ENCODE measurements at places on chromosomes 11 and 22.
A peak's percentile ranks its signal among the peaks of the same experiment; 100 is the strongest.

GRCh38 chr11:2881076-2881980 is 4.2 kb downstream of the CDKN1C start:
- DNase-seq: no peak

DNA sequence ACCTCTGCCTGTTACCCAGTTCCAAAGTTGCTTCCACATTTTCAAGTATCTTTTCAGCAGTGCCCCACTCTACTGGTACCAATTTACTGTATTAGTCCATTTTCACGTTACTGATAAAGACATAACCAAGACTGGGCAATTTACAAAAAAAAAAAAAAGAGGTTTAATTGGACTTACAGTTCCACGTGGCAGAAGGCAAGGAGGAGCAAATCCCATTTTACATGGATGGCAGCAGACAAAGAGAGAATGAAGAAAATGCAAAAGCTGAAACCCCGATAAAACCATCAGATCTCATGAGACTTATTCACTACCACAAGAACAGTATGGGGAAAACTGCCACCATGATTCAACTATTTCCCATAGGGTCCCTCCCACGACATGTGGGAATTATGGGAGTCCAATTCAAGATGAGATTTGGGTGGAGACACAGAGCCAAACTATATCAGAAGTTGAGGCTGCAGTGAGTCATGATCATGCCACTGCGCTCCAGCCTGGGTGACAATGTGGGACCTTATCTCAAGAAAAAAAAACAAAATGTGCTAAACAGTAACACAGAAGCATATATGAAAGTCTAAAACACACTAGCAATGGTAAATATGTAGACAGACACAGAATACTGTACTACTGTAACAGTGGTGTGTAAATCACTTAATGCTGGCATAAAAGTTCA is 190.3 kb upstream of the ZC3H12C start:
- no peak for DNase-seq

GRCh38 chr22:19766511-19767426 is 6.2 kb downstream of the TBX1 start:
- peak; percentile 17 for DNase-seq

DNA sequence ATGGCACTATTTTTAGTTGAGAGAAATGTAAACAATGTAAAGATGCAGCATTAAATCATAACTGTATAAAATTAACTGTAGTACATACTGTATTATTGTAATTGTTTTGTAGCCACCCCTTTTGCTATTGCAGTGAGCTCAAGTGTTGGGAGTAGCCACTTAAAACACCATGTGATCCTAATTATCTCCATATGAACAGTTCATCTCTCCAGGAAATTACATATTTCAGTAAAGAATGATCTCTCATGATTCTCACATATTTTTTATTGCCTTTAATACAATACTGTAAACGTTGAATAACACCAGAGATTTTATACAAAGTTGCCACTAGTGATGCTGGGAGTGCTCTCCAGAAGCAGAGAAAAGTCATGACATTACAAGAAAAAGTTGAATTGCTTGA is 1768.6 kb downstream of the LRRC4C start:
- no peak for DNase-seq

DNA sequence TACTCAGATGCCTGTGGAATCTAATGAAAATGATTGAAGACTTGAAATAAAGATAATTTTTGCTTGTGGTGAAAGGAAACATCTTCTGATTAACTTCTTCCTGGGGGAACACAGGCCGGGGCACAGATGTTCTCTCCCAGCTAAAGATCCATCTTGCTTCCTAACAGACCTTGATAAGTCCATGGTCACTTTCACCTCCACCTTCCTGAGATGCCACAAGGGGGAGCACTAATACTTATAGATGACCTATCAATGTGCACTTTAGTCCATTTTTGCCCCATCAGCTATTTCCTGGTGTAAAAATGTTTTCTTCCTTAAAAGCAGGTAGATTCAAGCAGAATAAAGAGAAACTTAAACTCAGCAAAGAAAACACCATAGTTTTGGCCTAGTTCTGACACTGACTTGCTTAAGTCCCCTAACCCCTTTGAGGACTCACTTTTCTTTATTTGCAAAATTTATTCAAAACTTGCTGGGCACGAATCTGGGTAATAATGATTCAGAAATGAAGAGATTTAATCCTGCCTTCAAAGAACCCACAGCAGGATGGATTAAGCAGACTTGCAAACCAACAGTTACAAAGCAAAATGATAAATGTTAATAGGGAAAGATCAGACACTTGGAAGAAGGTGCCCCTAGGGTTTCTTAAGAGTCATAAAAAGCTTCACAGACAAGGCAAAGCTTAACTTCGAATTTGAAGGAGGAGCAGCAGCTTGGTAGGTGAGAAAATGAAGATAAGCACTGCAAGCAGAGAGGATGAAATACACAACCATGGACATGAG is 158.7 kb downstream of the RAB38 start:
- peak; percentile 37 for DNase-seq

DNA sequence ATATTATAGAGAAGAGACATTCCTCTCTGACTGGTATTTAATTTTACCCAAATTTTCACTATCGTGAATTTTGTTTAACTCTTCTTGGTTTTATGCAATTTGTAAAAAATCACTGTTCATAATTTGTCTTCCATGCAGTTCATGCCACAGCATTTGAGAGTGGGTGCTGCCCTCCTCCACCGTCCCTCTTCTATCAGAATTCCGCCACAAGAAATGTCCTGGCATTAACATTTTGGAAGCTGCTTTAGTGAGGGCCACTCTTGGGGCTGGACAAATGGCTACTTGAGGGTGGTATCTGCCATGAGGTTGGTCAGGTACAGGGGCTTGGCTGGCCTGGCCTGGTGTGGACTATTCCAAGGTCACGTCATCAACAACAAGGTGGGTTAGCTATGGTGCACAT is 68.3 kb upstream of the CLDN5 start:
- no peak for DNase-seq

DNA sequence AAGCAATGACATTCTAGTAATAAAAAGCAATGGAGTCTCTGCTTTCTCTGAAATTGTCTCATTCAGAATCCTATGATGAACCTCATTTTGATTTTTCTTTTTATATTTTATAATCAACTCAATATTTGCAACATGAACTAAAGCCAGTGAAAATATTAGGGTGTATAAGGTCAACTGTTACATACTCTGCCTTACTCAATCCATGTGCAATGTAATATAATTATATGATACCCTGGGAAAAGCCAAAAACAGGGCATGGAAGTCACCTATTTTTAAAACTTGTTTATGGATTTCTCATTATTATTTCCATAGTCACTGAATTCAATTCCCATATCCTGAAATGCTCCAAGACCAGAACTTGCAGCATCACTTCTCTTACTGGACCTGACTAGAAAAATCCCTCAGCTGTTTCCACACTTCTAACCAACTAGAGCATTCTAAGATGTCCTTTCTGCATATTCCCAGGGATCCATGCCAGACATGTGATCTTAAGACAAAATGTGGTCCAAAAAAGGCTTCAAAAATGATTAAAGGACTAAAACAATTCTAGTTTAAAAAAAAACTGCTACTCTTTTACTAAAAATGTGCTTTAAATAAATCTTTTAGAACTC is 97.3 kb downstream of the GUCY1A2 start:
- DNase-seq: no peak

DNA sequence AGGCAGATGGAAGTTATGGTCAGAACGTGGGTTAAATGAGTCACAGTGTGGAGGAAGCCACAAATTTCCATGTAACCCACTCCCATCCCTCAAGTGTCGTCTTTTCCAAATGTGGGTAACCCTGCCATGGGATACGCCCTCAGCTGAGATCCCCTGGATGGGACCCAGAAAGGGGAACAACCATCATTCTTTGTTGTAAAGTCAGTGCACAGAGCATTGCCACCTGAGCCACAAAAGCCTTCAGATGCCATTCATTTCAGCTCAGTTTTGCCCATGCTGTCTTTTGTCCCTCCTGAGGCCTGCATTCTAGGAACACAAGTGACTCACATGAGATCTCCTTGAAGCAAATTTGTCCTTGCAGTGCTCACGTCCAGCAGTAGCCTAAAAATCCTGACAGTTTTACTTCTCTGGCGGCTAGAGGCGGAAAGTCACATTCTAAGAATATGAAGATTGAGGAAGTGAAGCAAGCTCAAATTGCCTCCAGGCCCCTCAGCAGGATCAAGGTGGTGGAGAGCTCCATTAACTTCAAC is 30.6 kb downstream of the MMP13 start:
- DNase-seq: peak; percentile 61

- DNase-seq: no peak
Measured at GRCh38 chr11:119832202-119832935, 103.4 kb upstream of the NECTIN1 start.

GRCh38 chr22:31221084-31221483 is 9.0 kb downstream of the LIMK2 start:
- no peak for DNase-seq

DNA sequence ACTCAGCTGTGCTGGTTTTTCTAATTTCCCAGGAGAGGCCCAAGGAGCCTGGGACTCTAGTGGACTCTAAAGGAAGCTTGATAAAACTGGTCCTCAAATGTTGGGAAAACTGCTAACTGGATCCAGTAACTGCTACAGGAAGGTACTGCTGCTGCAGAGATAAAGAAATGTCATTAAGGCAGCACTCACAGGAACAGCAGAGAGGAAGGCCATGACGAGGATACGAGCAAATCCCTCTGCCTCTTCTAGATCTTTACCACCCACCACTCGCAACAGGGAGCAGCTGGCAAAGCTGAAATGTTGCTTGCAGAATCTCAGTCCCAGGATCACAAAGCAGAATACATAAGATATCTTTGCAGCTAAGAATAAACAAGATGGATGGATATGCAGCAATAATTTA is 23.5 kb downstream of the TTC28 start:
- DNase-seq: no peak

- DNase-seq: no peak
Measured at GRCh38 chr11:113317339-113317738, 3.0 kb downstream of the TTC12 start.

GRCh38 chr11:35594680-35595079 is 23.6 kb upstream of the FJX1 start:
- DNase-seq: no peak

DNA sequence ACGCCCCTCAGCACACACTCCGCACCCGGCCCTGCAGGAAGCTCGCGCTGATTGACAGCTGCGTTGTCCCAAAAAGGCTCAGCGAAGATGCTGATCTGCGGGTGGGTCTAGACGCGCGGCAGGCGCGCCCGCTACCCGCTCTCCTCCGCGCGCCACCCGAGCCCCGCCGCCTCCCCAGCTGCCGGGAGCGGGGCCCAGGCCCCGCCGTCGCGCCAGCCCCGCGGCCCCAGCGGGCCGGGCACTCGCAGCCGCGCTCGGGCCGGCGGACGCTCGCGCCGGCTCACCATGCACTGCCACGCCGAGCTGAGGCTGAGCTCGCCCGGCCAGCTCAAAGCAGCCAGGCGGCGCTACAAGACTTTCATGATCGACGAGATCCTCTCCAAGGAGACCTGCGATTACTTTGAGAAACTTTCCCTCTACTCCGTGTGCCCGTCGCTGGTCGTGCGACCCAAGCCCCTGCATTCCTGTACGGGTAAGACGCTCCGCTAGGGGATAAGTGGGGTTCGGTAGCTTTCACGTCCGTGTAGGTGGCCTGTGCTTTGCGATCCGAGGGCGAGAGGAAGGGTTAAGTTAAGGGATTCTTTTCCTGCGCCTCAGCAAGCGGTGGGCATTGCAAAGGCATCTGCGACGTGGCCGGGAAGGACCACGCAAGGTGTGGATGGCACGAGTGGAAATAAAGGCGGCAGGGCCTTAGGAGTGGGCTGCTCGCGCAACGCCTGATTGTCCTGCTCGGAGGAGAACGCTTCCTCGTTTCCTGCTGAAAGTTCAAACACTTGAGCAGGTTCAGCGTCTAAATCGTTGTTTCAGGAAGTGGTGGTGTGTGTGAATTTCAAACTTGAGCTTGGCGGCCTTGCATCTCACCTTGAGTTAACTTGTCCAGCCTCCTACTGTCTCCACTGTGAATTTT is at the start of gene BARX2:
Gene BARX2 (plus strand): TSS at position 98 of the 907 bp plus-strand sequence. CDS start 188 bp downstream, at position 286.
- no peak for DNase-seq

DNA sequence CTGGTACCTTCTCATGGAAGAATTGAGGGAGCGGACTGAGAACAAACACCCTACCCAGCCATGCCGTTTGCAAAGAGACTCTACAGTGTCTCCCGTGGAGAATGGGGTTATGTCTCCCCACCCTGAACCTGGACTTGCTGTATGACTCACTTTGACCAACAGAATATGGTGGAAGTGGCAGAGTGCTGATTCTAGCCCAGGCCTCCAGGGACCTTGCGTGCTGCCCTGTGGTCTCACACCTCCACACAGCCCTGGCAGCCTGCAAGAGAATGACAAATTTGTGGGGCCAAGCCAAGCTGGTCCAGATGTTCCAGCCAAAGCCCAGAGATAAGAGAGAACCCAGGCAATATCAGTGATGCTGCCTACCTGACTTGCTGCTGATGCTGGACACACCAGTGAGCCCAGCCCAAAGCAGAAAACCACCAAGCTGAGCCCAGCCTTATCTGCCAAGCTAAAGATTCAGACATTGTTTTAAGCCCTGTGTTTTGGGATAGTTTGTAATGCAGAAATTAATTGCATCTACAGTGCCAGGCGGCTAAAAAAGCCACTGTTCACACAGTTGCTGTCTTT is 8.1 kb upstream of the LINC01488 start:
- no peak for DNase-seq

- DNase-seq: no peak
Measured at GRCh38 chr11:94746721-94747120, 21.4 kb upstream of the AMOTL1 start.

DNA sequence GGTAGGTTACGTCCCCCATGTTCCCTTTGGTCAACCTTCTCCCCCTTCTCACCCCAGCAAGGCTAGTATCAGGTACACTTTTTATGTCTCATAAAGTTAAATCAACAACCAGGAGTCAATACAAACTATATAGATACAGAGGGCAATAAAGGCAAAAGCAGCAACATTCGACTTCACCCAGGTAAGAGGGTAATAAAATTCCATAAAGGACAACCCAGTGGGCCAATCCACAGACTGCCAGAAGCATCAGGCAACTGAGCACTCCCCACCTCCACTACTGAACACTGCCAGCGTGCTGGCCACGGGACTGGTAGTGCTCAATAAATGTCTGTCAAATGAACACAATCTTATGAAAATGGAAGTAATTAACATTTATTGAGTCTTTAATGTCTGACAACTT is 5.1 kb upstream of the MS4A18 start:
- no peak for DNase-seq

DNA sequence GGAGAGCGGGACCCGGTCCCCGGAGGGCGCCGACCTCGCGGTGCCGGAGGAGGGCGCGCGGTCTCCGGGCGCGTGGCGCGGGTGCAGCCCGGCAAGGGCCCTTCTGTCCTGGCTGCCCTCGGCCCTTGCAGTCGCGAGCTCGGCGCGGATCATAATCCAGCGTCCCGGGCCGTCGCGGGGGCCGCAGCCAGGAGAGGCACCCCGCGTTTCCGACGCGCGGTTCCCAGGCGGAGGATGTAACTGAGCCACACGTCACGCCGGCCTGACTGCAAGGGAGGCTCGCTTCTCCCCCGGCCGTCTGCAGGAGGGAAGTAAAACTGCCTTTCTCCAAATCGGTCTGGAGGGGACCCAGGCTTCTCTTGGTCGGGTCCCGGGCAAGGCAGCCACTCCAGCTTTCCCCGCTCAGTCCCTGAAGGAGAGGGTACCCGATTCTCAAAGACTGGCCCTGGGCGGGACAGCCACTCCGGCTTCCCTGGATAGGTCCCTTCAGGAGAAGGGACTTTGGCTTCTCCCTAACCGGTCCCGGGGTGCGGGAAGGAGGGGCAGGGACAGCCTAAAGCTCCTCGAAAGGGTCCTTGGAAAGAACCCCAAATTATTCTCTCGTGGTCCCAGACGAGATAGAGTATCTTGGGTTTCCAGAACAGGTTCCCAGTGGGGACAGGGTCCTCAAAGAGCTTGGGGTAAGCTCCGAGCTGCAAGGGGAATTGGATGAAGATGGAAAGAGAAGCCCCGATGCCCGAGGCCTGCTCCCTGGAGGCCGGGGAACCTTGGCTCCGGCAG is 836 bp downstream of the SPON1 start:
- DNase-seq: no peak

GRCh38 chr11:88297421-88297820 is 40.1 kb downstream of the CTSC start:
- no peak for DNase-seq
